ENCODE measurements at places on chromosomes 1 and 21.

GRCh38 chr1:16207318-16208269 is 4.9 kb downstream of the ARHGEF19 start:
- DNase-seq = no peak

DNA sequence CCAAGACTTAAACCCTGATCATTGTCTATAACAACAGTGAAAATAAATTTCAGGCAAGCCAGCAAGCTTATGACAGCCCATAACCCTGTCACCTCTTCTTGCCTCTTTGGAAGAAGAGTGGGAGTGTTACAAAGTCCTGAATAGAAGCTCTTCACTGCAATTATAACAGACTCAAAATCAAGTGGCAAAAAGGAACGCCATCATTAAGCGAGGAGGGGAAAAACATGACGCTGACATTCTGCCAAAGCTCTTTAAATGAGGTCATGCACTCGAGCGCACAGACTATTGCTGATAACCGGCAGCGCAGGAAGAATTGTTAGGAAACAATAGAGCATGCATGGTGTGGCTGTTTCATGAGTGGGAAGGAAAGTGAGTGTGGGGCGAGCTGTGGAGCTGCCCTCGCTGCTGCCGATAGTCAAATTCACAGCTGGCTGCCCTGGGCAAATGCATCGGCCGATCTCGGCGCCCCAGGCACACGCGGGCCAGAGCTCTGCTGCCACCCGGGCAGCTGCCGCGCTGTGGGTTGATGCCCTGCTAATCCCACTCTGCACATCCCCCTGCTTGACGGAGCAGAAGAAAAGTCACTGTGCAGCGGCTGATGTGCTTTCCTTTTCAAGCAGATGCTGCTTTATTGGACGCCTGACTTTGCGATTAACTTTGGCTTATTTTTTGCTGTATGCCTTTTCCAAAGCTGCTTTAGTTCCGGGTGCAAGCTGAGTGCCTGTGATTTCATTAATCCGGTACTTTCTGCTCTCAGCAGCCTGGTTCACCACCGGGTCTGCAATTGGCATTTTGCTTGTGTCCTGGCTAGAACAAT is 102.4 kb upstream of the ST6GALNAC5 start:
- DNase-seq = no peak

GRCh38 chr1:184828369-184828717 is 73.7 kb upstream of the EDEM3 start:
- no peak for DNase-seq

GRCh38 chr21:37398697-37399096 is 32.1 kb downstream of the DYRK1A start:
- DNase-seq = no peak

- no peak for DNase-seq
Measured at GRCh38 chr1:19013826-19014548, 57.5 kb upstream of the IFFO2 start.

- no peak for DNase-seq
Measured at GRCh38 chr1:54945393-54945936, 35.0 kb upstream of the TMEM61 start.

DNA sequence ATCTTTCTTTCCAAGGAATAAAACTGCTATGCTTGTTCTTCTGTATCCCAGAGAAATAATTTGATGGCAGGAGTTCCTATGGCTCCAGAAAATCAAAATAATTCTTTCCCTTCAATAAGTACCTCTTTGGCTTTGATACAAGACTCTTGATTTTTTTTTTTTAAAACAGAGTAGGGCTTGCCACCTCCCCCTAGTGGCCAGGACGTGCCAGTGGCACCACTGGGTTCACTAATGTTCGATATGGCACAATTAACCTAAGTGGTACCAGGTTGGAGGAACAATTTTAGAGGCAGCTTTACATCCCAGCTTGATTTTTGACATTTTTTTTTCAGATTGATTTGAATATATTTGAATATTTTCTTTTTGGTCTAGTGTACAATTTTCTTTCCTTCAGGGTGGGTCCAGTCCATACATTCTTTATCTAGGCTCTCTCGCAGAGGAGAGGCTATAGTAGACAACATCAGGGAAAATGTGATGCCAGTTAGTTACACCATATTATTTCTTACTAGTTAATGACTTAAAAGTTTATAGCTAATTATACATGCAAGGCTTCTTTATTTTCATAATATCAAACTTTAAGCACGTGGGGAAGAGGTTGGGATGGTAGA is 330.9 kb downstream of the S1PR1 start:
- peak; percentile 3 for DNase-seq

DNA sequence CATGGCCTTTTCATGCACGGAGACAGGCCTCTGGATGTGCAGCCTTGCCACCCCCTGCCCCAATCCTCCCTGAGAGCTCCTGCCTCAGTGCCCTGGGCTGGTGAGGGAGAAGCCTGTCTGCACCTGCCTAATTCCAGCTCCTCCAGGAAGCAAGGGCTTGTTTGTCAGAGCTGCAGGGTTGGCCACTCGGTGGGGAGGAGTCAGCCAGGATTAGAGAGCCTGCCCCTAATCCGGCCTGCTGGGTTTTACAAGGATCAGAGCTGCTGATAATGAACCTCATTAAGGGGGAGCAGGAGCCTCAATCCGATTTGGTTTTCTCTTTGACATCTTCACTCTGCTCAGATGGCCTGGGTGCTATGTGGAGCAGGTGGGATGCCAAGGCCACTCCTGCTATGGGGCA is 31.9 kb upstream of the LHX4 start:
- DNase-seq = no peak

GRCh38 chr1:161958425-161958824 is 65.2 kb downstream of the OLFML2B start:
- no peak for DNase-seq

- no peak for DNase-seq
Measured at GRCh38 chr1:53686091-53686964, 52.6 kb downstream of the GLIS1 start.

- no peak for DNase-seq
Measured at GRCh38 chr21:43921571-43921978, 56.6 kb downstream of the AGPAT3 start.

GRCh38 chr21:26060335-26061115 is 110.0 kb downstream of the APP start:
- no peak for DNase-seq

GRCh38 chr1:169259816-169260215 is 107.8 kb downstream of the NME7 start:
- no peak for DNase-seq

GRCh38 chr1:219847215-219847855 is 81.0 kb downstream of the SLC30A10 start:
- DNase-seq = no peak

GRCh38 chr1:221886743-221887414 is 145.0 kb upstream of the DUSP10 start:
- no peak for DNase-seq

GRCh38 chr1:156801409-156802121 is 15.1 kb downstream of the SH2D2A start:
- no peak for DNase-seq

DNA sequence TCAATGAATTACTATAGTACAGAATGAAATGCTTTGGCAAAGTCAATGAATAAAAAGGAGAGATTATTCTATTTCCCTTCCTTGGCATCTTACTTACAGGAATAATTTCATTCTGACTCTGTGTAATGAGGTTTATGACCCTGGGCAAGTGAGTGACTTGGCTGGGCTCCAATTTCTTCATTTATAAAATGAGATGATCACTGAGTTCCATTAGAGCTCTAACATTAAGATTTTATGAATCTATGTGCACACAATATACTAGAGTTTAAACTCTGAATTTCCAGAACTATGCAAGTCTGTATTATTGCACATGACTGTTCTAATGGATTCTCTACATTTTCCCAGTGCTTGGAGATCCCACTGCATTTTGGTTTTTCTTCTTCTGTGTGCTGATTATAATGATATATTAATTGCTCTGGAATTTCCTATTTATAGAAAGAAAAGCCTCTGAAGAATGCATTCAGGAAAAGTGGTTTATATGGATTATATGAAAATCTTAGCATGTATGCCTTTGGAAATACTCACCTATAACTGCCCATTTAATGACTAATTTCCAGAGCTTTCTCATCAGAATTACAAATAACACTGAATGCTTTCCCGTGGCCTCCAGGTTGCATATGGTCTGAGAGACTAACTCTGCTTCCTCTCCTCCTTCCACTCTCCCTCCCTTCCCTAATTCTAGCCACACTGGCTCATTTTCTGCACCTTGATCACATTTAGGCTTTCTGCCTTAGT is 97.4 kb upstream of the CHRM3 start:
- no peak for DNase-seq

GRCh38 chr1:35029761-35030160 is 2.0 kb downstream of the ZMYM6 start:
- DNase-seq = no peak

- peak; percentile 37 for DNase-seq
Measured at GRCh38 chr1:11806307-11806936, 431 bp downstream of the CLCN6 start.

- no peak for DNase-seq
Measured at GRCh38 chr1:113170519-113170918, 97.5 kb downstream of the LRIG2 start.

- DNase-seq = no peak
Measured at GRCh38 chr1:17629460-17629859, 90.0 kb downstream of the ARHGEF10L start.

DNA sequence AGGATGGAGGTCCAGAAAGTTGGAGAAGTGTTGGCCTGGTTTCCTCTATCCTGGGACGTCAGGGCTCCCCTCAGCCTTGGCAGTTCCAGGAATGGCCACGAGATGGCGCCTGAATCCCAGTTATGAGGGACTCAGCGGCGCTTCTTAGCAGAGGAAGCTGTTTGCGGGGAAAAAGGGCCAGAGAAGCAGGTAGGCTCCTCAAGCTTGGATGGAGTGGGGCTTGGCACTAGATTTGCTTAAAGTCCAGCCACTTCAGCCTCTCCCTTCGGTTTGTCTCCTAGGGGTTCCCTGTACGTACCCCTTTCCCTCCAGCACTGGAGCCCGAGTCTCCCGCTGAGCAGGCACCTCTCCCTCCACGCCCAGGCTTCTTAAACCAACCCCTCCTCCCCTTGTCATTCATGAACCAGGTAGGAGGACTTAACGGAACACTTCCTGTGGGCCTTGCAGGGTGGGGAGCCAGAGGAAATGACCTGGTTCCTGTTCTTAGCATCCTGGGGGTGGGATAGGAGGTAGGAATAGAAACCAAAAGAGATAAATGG is 32.0 kb upstream of the TENT5B start:
- peak; percentile 94 for DNase-seq

DNA sequence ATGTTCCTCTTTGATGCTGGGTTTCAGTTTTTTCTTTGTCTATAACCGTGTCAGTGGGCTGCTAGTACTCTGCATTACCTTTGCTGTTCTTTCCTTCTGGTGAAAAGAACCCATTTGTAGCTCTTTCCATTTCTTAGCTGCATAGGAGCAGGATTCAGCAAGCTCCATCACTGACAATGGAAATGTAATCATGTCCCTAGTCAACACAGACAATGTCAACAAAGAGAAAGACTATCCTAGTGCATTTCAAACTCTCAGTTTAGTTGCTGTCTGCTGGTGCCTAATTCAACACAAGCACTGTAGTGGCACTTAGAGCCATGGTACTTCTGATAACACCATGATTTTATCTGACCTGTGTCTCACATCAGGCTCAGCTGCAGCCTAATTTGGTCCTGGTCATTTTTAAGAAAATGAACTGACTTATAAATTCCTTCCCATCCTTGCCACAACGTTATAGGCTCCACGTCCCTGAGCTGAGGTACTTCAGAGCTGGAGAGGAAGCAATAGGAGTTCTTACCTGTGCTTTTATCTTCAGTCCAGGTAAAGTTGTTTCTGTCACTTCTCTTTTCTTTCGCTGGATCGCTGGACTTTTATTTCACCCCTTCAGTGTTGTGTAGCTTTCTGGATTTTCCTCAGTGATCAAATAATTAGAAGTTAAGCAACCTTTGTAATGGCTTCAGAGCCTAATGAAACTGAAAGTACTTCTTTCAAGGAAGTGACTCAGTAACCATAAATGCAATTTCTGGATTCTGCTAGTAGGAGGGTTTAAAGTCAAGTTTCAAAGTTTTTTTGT is at the start of gene GBP3:
Gene GBP3 (minus strand): TSS at position 700 of the 793 bp plus-strand sequence. CDS start 2,145 bp downstream, outside the sequence.
- DNase-seq = no peak

- DNase-seq = no peak
Measured at GRCh38 chr1:91754348-91754747, 131.6 kb downstream of the TGFBR3 start.

DNA sequence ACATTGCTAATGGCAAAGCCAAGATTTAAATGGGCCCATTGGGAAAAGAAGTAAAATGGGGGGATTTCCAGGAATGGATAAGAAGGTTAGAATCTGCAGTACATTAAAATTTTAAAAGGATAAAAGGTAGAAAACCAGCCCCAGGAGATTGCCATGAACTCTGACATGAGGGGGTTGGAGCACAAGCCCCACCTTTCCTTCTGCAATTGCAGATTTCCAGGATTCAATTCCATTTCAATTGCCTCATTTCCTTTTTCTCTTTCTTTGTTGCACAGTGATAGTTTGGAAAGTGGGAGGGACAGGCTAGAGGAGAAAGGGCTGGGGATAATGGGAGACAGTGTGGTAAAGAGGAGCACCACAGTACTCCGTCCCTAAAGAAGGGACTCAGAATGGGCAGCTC is 238.5 kb upstream of the RAB4A start:
- DNase-seq = no peak

GRCh38 chr1:15469361-15469760 is 6.5 kb upstream of the CELA2B start:
- no peak for DNase-seq

GRCh38 chr1:15177710-15178166 is 24.2 kb downstream of the TMEM51 start:
- no peak for DNase-seq

- no peak for DNase-seq
Measured at GRCh38 chr1:224406216-224406615, 28.4 kb downstream of the WDR26 start.
